EH (cell line): ENCODE measurements at places on chromosomes 5 and 9.
A peak's percentile ranks its signal among the peaks of the same experiment; 100 is the strongest.

GRCh38 chr9:37693260-37693659 is 42.5 kb downstream of the FRMPD1 start:
- DNase-seq, result no peak

GRCh38 chr9:37971108-37971459 is 67.2 kb upstream of the SLC25A51 start:
- no peak for DNase-seq

DNA sequence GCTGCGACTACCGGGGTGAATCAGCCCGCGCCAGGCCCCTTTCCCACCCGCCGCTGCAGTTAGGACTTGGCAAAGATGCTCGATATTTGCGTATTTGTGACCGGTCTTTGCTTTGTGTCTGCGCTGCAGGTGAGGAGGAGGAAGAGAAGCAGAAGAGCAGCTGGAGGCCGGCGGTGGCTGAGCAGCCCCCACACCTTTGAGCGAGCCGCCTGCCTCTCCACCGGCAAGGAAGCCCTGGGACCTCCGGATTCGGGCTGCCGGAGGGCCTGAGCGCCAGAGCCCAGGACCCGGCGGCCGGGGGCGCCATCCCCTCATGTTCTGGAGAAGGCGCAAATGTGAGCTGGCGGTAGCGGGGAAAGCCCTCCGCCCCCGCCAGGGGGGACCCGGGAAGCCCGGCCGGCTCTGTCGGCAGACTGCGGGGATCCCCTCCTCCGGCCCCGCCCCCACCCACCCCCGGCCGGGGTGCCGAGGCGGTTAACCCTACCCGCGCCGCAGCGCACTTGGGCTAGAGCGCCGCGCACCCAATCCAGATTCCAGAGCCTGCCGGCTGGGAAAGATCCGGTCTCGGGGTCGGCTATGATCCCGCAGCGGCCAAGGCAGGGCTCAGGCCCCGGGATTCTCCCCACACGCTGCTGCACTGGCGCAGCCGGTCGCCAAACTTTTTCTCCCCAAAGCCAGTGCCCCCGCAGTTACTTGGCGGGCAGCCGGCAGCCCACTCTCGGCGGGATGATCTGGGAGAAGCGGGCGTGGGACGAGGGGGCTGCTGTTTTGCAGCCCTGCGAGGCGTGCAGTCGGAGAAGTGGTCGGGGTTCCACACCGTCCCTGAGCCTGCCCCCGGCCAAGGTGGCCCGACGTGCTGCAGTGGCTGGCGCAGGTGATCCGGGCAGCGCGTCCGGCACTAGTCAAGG is 800 bp upstream of the KCNN2 start:
- peak; percentile 60 for DNase-seq

GRCh38 chr9:1759009-1759408 is 256.1 kb upstream of the SMARCA2 start:
- DNase-seq, result no peak

DNA sequence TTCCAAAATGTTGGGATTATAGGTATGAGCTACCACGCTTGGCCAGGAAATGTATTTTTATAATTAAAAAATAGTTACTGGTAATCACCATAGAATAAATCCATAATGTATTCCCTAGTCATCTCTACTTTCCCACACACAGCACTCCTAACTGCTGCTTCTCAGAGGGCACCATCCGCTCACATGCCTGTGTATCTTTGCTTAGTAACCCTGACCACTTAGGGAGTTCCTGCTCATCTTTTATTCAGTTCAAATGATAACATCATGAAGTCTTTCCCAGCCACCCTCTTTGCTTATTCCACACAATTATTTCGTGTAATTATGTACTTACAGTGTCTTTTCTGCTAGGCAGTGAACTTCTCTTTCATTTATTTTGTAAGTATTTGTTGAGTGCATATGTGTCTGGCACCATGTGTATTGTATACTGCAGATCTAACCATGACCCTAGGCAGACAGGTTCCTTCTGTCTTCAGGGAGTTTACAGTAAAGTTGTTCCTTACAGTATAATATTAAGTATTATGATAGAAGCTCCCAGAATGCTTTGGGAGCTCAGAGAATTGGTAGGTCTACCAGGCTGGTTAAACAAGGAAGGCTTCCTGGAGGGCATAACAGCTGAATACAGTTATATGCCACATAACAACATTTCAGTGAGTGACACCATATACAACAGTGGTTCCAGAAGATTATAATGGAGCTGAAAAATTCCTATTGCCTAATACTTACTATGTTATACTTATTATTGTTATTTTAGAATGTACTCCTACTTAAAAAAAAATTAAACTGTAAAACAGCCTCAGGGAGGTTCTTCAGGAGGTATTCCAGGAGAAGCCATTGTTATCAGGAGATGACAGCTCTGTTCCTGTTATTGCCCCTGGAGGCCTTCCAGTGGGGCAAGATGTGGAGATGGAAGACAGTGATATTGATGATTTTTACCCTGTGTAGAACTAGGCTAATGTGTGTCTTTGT is 39.2 kb downstream of the DCAF10 start:
- peak; percentile 35 for DNase-seq
